Activated CD8-positive, alpha-beta memory T cell treated with anti-CD3 and anti-CD28 coated beads, Interleukin-2, amount 50 U/mL, for 48 hours (primary cell): ENCODE measurements at places on chromosomes 4 and X.
A peak's percentile ranks its signal among the peaks of the same experiment; 100 is the strongest.

- DNase-seq: no peak
Measured at GRCh38 chr4:109432696-109433095, 919 bp upstream of the SEC24B start.

DNA sequence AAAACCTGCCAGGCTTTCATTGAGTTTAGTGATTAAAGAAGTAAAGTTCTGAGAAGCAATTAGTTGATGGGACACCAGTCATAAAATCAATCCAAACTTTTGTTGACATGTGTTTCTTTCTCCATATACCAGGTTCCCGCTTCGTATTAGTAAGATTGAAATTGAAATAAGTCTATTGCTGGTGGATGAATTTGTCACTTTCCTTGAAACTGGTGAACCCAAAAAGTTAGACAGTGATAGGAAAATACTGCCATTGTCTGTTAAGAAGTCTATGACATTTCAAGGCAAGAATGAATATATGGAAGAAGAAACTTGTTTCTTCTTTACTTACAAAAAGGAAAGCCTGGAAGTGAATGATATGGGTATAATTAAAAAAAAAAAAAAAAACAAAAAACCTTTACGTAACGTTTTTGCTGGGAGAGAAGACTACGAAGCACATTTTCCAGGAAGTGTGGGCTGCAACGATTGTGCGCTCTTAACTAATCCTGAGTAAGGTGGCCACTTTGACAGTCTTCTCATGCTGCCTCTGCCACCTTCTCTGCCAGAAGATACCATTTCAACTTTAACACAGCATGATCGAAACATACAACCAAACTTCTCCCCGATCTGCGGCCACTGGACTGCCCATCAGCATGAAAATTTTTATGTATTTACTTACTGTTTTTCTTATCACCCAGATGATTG lies at the start of gene CD40LG:
TSS of gene CD40LG (plus strand) at position 482 of the 684 bp plus-strand sequence. CDS start at position 573, 91 bp downstream.
- no peak for DNase-seq

GRCh38 chr4:87354168-87355102 lies 31.8 kb upstream of the HSD17B13 start:
- DNase-seq: no peak

GRCh38 chrX:20743046-20743445 lies 476.3 kb upstream of the RPS6KA3 start:
- DNase-seq: no peak

GRCh38 chr4:116531870-116532269 lies 553.5 kb downstream of the TRAM1L1 start:
- DNase-seq: no peak

GRCh38 chr4:101065346-101065745 lies 282.0 kb downstream of the PPP3CA start:
- no peak for DNase-seq

DNA sequence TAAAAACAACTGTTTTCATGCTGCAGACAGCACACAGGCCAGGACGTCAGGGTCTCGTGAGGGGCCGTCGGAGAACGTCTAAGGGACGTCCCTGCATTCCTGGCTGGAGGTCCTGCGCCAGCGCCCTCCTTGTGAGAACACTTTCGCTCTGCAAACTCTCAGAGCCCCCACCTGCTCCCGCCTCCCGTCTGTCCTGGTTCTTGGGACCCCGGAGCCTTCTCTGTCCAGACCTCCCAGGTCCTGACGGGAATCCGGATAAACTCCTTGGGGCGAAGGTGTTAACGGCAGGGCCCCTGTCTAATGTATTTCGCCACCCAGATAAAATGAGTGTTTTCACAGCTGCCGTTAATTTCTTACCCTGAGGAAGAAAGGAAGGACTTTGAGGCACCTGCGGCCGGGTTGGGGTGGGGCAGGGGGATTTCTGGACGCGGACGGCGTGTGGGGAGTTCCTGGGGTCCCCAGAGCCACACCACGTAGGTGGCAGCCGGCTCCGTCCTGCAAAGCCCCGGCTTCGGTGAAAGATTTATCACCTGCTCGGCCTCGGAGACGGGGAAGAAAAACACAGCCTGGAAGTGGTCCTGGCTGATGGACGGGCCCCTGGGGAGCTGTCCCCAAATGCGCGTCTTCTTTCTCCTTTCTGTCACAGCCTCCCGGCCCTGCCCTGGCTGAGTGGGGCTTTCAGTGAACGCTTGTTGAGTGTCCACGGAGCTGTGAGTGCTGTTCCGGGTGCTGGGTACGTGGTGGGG lies 35.1 kb upstream of the PPP2R3B start:
- DNase-seq: no peak

DNA sequence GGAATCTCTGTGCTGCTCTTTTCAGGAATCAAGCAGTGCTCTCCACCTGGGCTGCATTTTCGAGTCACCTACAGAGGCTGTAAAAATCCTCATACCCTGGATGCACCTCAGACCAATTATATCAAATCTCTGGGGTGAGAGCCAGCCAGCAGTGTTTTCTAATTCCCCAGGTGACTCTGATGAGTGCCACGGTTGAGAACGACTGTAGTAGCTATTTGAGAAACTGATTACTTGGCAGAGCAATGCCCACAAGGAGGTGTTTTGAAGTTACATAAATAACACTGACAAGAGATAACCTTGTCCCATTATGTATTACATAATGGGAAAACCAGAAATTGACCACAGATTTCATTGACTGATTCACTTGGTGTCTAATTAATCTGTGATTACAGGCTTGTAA lies 46.8 kb downstream of the CLCN4 start:
- no peak for DNase-seq

DNA sequence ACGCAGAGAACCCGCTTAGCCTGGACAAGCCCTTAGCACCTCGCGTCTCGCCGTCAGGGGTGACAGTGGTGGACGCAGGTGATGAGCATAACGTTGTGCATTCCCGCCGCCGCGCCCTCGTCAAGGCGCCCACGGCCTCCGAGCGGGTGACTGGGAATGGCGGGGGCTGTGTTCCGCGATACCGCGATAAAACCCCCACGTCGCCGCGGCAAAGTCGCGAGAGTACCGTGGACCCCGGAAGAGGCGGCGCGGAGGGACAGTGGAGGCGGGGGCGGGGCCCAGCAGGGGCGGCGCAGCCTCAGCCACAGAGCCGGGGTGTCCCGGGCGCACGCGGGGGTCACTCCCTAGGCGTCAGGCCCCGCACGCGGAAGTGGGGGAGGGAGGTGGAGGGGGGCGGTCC lies 53.8 kb downstream of the ZFYVE28 start:
- DNase-seq: peak; percentile 82

DNA sequence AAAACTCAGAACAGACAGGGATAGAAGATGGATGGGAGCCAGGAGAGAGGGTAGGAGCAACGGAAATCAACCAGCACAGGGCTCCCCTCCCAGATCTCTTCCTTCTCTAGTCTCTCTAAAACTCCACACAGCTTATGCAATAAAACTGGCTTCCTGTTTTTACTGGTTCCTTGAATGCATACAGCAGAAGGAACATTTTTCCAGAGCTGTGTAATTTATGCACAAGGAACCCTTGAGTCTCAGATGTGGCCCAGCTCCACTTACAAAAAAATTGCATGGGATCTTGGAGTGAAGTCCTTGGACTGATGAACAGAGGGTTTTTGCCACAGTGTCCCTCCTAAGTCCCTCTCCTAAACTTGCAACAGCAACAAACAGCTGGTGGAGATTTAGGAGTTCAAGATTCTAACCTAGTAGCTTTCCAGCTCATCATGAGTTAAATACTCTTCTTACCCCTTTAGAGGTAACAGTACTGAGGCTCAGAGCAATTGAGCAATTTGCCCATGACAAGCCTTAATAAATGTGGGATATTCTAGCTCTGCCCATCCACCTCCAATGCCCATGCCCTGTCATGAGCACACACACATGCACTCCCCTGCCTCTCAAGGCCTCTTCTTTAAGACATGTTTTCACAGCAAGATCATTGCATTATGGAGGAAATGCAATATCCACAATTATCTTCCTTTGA lies 18.4 kb upstream of the CC2D2A start:
- no peak for DNase-seq
